ENCODE measurements at places on chromosomes 5 and 9.

GRCh38 chr5:145378226-145378625 is 456.9 kb downstream of the PRELID2 start:
- DNase-seq = no peak

DNA sequence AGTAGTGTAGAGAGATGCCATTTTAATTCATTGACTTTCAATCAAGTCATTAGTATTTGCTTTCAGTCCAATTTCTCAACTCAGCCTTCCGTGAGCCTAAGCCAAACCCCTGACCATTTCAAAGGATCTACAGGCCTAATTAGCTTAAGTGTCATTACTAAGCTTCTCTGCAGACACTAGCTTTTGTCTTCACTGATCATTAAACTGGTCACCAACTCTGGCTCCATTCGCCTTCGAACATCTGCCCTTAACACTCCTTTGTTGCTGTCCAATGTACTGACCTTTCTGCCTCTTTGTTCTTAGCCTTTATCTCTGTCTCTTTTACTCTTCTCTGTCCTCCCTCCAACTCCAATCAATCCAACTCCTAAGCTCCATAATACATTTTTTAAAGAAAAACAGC is 299.3 kb downstream of the DIRAS2 start:
- no peak for DNase-seq

DNA sequence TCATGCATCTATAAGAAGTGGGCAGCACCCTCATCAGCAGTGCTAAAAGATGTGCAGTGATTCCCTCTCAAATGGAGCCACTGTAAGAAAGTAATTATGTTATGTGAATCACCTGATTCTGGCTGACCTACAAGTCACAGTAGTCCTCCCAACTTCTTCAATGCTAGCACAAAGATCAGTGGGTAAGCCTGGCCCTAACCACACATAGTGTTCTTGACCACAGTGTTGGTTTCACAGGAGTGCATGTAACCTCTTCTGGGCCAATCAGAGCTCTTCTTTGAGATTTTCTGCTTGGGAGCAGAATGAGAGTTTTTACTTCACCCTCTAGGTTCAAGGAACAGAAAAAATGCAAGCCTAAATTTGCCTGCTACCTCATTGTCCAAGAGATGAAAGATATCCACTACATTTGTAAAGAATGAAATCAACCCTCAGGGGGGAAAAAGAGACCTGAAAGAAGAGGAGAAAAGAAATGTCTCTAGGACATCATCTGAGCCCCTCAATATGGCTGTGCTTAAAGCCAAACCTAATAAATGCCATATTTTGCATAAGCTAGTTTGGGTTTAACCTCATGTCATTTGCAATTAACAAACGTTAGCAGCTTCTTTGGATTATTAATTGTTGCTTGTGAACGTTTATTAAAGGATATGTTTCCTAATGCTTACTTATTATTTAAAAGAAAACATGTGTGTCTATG is 65.3 kb upstream of the ADRB2 start:
- no peak for DNase-seq

GRCh38 chr9:137900584-137901310 is 23.2 kb downstream of the CACNA1B start:
- DNase-seq = no peak

DNA sequence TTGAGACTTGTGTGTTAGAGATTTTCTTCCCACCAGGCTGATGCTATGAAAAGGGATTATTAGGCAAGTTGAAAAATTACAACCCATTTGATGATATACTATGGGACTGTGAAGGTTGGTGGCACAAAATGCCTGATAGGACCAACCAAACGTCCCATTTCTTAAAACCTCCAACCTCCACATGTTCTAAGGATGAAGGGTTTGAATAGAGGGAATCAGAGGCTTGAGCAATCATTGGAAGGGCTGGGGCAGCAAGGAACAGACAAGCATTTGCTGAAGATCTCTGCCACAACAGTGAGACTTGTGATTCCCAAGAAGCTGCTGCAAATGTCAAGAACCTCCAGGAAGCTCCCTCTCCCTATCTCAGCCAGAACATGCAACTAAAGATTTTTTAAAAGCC is 283.1 kb downstream of the ELAVL2 start:
- no peak for DNase-seq

GRCh38 chr9:1732670-1733069 is 282.5 kb upstream of the SMARCA2 start:
- no peak for DNase-seq

DNA sequence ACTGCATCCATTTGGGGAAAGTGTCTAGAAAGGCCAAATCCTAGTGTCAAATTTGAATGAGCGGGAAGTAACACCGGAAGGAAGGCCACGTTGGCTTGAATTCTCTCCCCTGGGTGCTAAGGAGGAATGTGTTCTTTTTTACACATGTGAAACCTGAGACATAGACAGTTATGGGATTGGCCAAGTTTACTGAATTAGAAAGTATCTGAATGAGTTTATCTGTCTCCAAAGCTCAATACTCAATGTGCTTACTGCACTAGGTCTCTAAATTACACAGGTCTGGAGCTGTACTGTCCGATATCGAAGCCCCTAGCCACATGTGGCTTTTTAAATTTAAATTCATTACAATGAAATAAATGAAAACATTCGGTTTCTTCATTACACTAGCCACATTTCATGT is 6.0 kb downstream of the DMRT1 start:
- no peak for DNase-seq

DNA sequence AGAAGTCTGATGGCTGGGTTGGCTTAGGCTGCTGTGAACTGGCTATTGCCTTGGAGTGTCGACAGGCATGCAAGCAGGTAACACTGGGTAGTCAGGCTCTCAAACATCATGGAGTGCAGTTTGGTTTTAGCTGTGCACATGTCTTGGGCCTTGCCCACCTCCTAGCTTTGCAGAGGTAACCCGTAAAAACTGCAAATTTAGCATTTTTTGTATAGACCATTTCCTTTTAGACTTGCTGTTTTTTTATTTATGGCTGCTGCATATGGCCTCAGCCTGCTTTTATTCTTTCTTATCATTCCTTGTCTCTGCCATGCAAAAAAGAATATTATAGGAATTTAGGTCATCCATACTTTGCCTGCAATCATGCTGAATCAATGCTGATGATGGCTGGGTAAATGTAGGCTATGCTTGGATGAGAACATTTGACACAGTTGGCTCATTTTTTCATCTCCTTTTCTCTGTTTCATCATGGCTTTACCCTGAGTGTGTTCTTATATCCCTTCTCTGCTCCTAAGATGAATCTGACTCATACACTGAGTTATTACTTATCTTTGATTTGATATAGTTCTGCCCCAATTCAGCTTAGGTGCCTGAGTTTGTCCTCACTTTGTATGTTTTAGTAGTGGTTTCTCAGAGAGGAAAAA is 27.2 kb downstream of the RECK start:
- no peak for DNase-seq

- DNase-seq = no peak
These were observed 5.7 kb downstream of the IL6ST start for GRCh38 chr5:55988979-55989638.

- DNase-seq = no peak
These were observed 77.8 kb downstream of the CAAP1 start for GRCh38 chr9:26814799-26815198.

- no peak for DNase-seq
These were observed 395.9 kb upstream of the CDH9 start for GRCh38 chr5:27434335-27434734.

DNA sequence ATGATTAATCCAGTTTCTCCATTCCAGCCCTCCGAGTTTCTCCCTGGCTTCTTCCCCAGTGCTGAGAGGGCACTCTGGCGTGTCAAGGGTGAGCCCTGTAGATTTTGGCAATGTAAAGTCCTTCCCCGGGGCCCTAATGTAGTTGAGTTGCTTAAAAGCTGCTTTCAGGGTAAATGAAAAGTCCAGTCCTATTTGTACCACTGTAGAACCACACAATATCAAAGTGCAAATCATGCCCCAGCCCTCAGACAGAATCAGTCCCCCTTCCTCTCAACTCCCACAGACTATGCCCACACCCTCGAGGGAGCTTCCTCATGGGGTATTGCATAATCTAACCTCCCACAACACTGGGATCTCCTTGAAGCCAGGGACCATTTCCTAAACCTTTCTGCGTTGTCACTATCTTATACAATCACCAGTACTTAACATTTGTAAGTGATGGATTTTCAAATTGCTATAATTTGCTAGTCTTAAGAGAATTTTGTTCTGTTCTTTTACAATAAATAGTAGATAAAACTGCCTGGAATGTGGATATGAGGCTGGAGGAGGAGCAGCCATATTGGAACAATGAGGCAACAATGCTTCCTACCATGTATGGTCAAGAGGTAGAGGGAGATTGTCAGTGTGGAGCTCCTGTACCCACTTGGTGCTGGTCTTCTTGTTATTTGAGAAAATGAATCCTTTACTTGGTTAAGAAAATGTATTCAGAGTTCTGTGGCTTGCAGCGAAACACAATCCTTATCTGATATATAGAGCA is 34.4 kb downstream of the ZNF366 start:
- DNase-seq = no peak

GRCh38 chr9:135045264-135045927 is 42.1 kb upstream of the OLFM1 start:
- DNase-seq = no peak

- no peak for DNase-seq
These were observed 405.5 kb downstream of the ARHGEF28 start for GRCh38 chr5:74031536-74031935.

DNA sequence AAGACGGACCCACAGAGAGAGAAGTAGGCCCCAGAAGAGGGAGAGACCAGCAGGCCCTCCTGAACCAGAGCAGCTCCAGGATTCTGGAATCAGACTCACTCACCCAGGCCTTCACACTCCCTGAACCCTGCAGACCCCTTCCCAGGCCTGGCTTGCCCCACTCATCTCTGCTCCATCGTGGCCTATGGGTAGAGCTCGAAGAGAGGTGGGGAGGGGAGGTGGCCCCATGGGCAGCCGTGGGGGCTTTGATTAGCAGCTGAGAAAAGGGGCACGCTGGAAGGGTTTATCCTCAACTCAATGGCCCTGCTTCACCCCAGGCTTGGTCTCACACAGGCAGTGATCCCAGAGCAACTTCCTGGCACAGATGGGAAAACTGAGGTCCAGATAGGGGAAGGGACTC is 613 bp downstream of the MYMK start:
- DNase-seq = no peak

GRCh38 chr9:119881898-119882297 is 512.7 kb upstream of the BRINP1 start:
- DNase-seq = no peak

DNA sequence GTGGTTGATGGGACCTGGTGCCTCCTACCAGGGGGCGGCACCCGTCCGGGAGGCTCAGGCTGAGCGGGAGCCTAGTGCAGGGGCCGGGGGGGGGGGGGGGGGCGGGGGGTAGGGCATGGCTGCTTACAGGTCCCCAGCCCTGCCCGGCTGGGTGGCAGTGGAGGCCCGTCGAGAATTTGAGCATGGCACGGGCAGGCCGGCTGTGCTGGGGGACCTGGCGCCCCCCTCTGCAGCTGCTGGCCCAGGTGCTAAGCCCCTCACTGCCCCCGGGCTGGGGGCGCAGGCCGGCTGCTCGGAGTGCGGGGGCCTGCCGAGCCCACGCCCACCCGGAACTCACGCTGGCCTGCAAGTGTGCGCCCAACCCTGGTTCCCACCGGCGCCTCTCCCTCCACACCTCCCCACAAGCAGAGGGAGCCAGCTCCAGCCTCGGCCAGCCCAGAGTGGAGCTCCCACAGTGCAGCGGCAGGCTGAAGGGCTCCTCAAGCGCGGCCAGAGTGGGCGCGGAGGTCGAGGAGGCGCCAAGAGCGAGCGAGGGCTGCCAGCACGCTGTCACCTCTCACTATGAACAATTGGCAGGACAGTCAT is 77.7 kb downstream of the LMNB1 start:
- no peak for DNase-seq

- peak; percentile 18 for DNase-seq
These were observed 77.6 kb downstream of the UGCG start for GRCh38 chr9:111974092-111974681.

- DNase-seq = no peak
These were observed 47.1 kb upstream of the PSD2 start for GRCh38 chr5:139748505-139748826.

DNA sequence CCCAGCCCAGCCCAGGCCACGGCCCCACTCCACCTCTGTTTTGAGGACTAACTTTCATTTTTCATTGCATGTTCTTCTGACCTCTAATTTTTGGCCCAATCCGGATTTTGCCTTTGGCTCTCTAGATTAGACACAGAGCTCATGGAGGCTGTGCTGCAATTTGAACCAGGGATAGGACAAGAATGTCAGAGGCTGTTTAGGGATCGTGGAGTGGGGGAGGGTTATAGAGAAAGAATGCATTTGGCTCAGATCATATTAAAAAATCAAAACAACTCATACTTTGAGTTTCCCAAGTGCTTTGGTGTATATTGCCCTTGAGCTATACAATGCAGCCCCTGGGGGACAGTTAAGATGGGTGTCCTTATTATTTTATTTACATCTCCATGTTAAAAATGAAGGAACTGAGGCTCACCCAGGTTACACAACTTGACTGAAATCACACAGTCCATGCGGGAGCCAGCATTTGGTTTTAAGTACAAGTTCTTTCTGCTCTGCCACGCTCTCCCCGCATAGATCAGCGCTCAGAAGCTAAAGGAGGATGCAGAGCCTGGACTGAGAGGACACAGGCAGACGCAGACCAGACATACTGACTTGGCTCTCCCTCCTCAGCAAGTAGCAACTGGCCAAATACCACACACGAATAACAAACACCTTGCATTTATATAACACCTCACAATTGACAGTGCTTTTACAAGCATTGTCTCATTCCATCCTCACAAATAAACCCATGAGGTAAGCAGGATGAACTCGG is 126.4 kb upstream of the RAI14 start:
- DNase-seq = no peak

DNA sequence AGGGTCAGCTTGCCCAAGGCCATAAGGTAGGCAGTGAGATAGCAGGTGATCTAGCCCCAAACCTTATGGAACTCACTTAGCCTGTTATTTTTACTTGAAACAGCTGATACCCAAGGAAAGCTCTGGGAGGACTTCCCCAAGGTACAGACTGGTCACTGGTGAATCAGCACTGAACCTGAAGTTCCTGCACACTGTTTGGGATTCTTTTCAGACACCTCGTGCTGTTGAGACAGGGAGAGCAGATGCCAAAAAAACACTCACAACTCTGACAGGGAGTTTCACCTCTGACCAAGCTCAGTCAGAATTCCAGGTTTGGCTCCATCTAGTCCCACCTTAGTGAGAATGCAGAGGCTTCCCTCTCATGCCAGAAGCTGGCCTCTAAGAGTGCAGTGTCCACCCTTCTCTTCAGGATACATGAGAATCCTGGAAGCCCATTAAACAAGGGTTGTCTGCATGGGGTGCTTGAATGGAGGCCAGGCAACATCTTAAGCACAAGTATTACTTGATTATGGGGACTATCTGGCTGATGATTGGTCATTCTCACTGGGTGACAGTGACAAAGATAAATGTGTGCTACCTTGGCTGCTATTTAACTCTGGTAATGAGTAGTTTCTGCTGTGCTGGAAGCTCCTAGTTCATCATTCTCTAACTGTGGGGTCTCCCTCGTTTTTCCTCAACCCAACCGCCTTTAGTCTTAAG is 122.8 kb upstream of the SLIT3 start:
- no peak for DNase-seq

DNA sequence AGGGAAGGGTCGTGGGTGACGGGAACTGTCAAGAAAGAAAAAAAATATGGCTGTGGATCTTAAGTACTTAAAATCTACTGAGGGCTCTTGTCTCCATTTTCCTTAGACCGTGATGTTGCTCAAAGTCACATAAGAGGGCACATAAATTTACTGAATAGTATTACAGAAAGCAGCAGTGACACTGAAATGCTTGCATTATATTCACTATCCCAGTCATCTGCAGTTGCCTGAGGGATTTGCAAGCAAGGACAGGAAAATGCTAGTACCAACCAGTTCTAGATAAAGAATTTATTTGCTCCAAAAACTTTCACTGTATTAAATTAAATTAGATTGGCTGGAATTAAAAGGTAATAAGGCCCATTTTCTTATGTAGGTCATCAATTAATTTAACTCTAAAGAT is 106.5 kb upstream of the CCDC152 start:
- no peak for DNase-seq
